ENCODE measurements at places on chromosomes 4 and X.

GRCh38 chr4:80568891-80569290, 233.4 kb downstream of the CFAP299 start:
- peak; percentile 11 for DNase-seq

DNA sequence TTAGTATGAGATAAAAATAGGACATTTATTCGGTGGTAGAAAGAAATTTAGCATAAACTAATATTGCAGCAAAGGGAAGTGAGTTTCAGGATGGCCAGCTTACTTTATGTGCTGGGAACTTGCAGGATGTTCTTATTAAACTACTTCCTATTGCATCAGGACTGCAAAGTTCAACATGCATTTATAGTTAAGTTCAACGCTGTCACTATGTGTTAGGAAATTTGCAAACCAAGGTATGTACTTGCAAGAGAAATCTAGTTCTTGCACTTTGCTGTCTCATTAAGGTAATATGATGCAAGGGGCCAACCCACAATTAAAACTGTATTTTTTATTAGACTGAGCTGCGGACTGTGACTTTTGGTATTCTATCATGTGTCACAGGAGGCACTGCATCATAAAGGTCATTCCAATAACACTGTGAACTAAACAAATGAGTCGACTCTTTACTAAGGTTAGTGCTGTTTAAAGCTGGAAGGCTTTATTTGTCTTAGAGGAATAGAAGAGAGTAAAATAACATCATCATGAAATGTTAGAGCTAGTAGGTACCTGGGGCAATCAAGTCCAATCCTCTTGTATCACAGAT, 1525.7 kb upstream of the TENM3 start:
- DNase-seq, result no peak

DNA sequence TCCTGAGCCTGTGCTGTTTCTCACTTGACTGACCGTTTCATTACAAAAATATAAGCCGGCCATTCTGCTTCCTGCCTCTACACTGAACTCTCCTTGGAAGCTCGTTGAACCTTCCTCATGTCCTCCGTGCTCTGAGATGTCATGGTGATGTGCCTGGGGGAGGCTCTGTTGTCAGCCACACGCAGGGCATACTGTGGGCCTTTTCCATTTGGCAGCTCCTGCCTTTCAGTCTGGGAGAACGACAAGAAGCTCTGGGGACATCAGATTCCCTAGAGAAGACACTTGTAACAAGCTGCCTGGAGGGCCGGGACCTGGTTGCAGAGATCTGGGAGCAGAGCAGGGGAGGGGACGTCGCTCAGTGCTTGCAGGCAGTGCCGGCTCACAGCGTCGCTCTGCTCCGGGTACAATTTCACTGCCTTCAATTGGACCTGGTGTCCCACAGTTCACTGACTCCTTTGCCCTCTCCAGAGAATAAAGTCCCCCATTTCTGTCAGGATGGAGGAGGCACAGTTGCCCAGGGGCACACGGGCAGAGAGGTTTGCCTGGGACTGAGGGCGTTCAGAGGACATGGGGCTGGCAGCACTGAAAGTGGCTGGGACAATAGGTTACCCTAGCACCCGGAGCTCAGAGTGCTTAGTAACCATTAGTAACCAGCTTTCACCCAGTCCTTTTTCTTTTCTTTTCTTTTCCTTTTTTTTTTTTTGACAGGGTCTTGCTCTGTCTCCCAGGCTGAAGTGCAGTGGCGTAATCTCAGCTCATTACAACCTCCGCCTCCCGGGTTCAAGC, 19.1 kb upstream of the MECP2 start:
- DNase-seq, result no peak

DNA sequence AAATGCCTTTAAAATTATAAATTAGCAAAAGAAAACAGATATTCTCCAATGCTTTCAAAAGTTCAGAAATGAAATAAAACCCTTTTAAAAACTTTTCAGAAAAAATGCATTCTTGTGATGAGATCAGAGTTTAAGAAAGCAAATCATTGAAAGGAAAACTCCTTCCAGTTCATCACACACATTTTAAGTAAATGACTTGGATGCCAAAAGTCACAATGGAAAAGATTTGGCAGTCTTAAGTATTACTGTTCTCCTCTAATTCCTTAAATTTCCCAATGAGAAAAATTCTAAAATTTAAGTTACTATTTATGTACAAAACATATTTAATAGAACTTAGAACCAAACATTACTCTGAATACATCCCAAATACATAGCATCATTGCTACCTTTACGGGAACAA, 21.1 kb downstream of the HOPX start:
- DNase-seq, result no peak

GRCh38 chr4:26299254-26299882, 21.4 kb upstream of the RBPJ start:
- peak; percentile 6 for DNase-seq

- DNase-seq, result no peak
Observed at GRCh38 chrX:86421771-86422170, 273.5 kb downstream of the DACH2 start.

GRCh38 chr4:113919611-113920010, 59.8 kb downstream of the ARSJ start:
- no peak for DNase-seq

DNA sequence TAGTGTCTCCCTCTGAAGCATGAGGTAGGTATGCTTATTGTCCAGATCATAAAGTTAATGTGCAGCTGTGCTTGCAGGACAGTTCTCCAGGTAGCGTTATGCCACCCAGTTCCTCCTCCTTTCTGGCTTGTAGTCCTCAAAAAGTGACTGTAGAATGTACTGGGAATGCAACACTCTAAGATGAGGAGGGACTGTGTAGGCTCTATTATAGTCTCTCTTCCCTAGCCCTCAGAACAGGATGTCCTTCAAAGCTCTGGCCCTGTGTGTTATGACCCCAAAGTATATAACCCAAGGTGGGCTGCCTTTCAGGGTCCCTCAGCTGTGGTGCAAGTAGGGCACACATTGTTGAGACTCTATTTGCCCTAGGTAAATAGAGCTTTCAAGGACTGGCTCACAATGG, 20.8 kb upstream of the MANBA start:
- DNase-seq, result no peak

- no peak for DNase-seq
Observed at GRCh38 chr4:15914736-15915135, 23.8 kb downstream of the FGFBP1 start.

GRCh38 chr4:139802931-139803330, 137.3 kb downstream of the MGST2 start:
- DNase-seq, result no peak

DNA sequence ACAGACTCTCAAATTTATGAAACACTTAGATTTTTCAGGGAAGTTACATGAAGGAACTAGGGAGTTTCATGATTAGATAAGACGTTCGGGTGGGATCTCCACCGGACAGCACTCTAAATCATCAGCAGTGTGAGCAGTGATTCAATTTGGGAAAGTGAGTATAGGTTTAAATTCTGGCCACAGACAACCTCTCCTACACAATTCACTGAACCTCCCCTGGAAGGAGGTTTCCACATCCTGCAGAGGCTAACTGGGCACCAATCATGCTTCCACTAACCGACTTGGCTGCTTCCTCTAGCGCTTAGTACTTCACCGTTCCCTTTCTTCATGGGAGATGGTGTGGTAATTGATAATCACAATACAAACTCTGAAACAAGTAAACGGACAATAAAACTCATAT, 5.6 kb downstream of the CXCL9 start:
- no peak for DNase-seq

- DNase-seq, result no peak
Observed at GRCh38 chr4:161329852-161330251, 833.9 kb downstream of the FSTL5 start.

DNA sequence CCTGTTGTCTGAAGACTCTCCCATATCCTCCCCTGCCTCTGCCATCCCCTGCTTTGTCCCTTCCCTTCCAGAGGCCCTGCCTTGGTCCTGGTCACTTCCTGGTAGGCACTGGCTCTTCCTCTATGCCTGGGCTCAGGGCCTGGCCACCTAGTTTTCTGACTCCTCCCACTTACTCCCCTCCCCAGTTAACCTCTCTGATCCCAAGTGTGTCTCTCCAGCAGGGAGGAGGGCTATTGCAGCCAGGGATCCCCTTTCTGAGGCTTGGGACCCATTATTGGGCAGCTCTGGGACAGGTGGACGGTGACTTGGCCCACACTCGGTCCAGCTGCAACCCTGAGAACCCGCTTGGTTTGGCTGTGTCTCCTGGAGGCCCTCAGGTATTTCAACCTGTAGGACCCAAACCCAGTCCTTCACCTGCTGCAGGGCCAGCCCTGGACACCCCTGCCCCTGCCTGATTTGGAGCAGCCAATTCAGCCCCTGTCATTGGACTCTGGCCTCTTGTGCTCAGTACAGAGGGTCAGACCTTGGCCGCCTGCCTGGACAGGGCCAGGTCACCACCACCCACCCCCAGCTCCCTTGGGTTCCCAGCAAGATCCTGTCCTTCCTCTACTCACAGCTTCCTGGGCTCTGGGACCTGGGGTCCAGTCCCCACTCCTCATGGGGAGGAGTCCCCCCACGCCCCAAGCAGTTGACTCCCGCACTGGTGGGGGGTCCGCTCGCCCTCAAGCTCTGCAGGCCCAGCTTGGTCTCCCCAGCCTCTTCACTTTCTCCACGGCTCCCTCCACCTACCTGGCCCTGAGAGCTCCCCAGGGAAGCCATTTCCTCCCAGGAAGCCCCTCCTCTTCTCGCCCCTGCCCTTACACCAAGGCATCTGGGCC, 1.1 kb upstream of the SH3BP2 start:
- DNase-seq, result no peak
